Activated CD4-positive, alpha-beta T cell treated with anti-CD3 and anti-CD28 coated beads, Interleukin-2, Interleukin-4, amounts not matched to agents 100 ng/mL and 50 ng/mL, durations not matched to agents 16 hours and 8 hours (primary cell): ENCODE measurements at places on chromosomes 6 and 20.

DNA sequence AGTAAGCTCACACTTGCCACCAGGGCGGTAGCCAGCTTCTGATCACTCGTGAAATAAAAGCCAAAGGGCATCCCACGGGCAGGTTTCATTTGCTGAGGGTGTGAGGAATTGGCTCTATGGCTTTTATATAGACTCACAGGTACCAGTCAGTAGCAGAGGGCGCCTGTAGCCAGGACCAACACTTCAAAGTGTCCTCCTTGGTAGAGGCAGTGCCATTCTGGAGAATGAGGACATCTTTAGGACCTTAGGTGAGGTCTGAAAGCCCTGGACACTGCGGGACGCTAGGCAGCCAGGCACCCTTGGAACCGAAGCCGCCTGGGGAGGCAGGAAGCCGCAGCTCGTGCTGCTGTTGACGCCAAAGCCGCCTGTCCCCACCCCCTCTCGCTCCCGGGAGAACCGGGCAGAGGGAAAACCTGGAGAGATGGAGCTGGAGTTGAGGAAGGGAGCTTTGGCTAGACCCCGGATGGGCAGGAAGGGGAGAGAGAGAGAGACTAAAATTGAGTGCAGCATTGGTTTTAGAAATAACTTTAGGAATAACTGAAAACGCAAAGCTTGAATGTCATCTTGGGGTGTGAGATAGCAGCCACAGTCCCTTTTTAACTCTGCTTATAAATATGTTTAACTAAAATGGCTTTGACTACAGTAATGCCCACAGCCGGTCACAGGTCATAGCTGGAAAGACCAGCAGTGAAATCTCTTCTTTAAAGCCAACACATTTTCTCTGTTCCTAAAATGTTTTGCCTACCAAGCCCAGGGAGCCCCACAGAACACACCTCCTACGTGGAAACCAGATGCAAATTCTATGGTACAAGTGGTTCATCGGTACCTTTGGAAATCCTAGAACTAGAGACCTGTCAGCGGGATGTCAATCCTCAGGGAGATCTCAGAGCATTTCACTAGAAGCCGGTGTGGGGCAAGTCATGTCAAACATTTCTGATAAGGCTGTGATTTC, 128.5 kb upstream of the CDYL start:
- DNase-seq = peak; percentile 17

GRCh38 chr6:142878407-142878806, 66.6 kb downstream of the HIVEP2 start:
- DNase-seq = peak; percentile 64

DNA sequence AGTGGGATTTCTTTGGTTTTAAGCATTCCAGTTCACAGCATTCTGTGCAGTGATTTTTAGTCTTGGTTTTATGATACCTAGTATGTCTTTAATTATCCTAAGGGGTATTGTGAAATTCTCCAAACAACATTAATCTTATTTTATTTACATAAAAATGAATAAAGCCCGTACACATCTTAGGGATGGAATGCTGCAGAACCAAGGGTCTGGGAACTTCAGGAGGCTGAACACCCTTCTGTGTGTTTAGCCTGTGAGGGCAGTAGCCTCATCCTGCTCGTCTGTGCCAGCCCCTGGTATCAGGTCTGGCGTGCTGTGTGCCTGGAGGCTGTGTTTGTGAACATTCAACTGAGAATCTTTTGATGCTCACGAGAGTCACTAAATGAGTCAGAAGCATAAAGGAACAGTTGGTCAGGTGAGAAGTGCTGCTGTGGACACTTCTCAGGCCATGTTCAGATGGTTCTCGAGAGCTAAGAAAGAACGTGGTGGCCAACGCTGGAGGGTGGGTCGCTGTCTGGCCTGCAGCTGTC, 25.2 kb upstream of the C20orf204 start:
- DNase-seq = peak; percentile 43

DNA sequence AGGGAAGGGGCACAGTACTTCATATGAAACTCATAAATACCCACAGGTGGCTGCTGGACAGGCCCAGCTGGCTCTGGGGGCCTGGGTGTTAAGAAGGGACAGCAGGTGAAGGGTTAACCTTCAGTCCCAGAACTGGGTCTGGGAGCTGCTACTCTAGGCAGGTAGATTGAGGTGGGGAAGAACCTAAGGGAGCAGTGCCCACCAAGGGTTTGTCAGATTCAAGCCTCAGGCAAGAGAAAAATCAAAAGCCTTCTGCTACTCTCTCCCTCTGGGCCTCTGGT, 5.6 kb downstream of the RPL10A start:
- no peak for DNase-seq

DNA sequence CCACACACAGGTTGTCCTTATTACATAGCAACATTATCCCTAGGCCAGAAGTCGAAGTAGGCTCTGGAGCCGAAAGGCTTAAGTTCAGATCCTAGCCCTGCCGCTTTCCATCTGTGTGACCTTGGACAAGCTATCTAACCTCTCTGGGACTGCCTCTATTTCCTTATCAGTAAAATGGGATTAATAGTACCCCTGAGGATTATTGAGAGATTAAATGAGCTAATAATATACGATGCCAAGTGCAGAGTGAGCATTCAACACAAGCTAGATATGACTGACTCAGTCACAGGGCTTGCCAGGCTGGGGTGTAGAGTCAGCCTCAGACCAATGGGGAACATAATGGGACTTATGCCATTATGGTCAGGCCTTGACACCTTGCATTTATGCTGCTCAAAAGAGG, 8.9 kb upstream of the SPATA2 start:
- DNase-seq = no peak

- no peak for DNase-seq
These were observed 79.5 kb downstream of the CDH4 start for GRCh38 chr20:61331543-61331942.

DNA sequence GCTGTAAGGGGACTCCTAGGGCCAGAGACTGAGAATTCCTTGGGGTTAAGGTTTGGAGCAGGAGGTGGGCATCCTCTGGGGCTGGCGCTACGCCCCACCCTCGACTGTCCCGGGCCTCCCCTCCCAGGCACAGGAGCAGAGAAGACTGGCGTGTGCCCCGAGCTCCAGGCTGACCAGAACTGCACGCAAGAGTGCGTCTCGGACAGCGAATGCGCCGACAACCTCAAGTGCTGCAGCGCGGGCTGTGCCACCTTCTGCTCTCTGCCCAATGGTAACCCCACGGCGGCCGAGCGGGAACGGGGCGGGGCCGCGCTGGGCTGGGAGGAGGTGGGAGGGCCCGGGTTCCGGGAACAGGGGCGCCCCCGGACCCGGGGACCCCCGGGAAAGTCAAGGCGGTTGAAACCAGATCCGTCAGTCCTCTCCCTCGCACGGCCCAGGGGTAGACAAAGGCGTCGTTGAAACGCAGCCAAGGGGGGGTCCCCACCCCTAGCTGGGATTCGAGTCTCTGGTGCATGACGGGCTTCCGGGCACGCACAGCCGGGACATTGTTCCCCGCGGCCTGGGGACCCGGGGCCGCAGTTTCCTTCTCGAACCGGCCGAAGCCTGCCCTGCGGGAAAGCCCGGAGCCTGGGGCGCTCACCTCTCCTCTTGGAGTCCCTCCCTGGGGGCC, 844 bp downstream of the WFDC2 start:
- DNase-seq = no peak

GRCh38 chr6:15747354-15747883, 84.6 kb upstream of the DTNBP1 start:
- no peak for DNase-seq

DNA sequence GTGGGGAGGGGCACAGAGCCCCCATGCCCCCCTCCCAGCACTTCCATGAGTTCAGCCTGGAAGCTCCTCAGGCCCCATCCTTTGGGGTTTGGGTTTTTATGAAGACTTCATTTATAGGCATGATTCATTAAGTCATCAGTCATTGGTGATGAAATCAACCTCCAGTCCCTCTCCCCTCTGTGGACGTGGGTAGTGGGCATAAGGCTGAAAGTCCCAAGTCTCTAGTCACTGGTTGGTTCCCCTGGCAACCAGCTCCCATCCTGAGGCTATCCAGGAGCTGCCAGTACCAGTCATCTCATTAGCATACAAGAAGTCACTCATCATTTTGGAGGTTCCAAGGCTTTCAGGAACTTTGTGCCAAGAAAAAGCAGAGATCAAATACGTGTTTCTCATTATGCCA, 9.2 kb downstream of the TGM3 start:
- no peak for DNase-seq

- DNase-seq = no peak
These were observed 220.2 kb upstream of the RNF24 start for GRCh38 chr20:4235512-4236043.

DNA sequence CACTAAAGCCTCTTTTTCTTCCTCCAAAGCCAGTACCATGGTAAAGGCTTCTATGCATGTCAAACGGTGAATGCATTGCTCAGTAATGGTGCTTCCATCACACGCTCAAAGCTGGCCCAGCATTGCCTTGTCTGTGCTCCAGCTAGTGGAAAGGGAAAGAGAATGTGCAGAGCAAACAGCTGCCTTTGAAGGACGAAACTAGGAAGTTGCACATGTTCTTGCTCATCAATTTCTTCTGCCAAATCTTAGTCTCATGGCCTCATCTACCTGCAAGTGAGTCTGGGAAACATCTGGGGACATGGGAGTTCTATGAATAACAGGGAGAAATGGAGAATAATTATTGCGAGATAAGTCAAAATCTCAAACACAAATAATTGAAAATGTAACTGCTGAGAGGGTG, 216.5 kb upstream of the SSTR4 start:
- DNase-seq = no peak

- DNase-seq = no peak
These were observed 278 bp downstream of the UST start for GRCh38 chr6:148747145-148747470.

DNA sequence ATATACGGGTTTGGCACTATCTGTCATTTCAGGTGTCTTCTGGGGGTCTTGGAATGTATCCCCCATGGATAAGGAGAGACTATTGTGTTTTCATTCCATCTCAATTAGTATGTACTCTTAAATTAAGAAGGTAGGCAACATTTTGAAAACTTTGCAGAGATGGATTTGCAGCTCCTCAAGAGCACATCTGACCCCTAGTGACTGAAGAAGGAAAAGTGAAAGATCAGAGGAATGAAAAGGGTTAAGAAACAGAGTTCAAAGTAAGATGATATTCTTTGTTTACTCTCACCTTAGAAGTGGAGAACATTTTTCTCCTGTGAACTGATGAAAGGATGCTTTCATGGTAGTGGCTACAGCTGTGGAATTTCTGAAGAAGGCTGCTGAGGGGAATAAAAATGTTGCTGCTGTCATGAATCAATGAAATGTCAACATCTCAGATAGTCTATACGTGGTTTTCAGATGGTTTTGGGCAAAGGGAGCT, 41.5 kb downstream of the SH3BGRL2 start:
- peak; percentile 9 for DNase-seq

DNA sequence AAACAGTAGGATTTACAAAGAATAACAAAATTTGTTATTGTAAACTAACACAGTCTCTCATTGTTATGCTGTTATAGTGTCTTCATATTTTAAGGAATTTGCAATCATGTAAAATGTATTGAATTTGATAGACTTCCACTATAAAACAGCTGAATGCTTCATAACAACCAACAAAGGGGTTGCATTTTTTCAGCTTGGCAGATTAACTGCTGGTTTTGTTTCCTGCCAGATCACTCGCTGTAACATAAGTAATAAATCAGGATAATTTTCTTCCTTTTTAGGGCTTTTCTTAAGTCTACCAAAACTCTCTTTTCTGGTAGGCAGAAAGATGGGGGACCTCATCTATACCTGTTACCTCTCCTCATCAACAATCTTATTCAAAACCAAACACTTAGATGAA, 169.8 kb downstream of the SAMD5 start:
- no peak for DNase-seq

GRCh38 chr6:132961610-132962009, 147.2 kb downstream of the RPS12 start:
- no peak for DNase-seq

DNA sequence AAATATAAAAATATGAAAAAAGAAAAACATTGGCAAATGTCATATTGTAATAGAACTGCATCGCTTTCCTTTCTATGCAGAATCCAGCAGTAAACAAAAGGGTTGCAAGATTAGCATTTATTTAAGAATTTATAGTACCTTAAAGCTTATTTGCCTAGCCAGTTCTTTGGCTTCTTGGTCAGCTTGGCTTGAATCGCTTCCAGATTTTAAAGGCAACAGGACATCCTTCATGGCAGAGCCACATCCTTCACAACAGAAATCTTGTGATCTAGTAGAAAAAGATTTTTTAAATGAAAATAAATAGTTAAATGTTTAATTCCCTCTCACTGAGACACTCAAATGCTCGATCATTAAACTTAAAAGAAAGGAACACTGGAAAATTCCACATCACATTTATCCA, 17.4 kb downstream of the UBE2J1 start:
- DNase-seq = no peak

GRCh38 chr6:122839472-122839871, 50.4 kb downstream of the SMPDL3A start:
- DNase-seq = peak; percentile 42

- no peak for DNase-seq
These were observed 379.0 kb downstream of the PHF3 start for GRCh38 chr6:64014595-64014994.

DNA sequence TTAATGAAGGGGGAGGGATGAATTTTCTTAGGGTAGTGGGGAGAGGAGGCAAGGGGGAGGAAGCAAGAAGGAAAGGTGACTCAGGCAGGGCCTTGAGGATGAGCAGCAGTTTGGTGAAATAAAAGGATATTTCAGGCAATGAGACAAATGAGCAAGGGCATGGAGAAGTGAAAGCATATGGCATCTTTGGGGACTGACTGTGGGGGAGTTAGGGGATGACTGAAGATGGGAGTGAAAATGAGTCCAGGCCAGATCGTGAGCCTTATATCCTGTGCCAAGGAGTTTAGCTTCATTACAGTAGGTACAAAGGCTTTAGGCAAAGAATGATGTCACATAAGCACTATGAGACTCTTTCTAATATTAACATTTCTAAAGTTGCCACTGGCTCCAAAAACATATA, 51.9 kb downstream of the ILRUN start:
- DNase-seq = no peak

DNA sequence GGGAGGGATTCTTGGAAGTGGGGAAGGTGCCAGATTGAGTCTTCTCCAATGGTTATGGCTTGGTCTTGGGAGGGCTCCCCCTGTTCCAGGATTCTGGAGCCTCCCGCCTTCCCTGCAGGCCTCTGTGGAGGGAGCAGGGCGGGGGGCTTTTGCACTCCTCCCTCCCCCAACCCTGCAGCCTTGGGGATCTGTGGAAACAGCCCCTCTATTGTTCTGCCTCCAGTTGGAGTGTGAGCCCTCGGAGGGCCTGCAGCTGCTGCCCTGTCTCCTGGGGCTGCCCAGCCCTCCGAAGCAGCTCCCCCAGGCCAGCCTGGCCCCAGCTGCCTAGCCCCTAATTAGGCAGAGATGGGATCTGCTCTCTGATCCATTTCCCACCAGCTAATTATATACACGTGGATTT, 14.7 kb downstream of the FAM110A start:
- no peak for DNase-seq

- no peak for DNase-seq
These were observed 2177.4 kb upstream of the DEFB115 start for GRCh38 chr20:29079769-29080690.

GRCh38 chr6:134034961-134035822, 17.2 kb downstream of the SLC2A12 start:
- no peak for DNase-seq

- no peak for DNase-seq
These were observed 22.2 kb downstream of the TFEB start for GRCh38 chr6:41713159-41713649.
